ENCODE measurements at places on chromosomes 6 and 20. TPM values are rescaled to one million over a fixed set of nuclear protein-coding genes. Genes with fewer than 3 reads are reported as not detected.
A peak's percentile ranks its signal among the peaks of the same experiment; 100 is the strongest.

Gene TOX2
- 0.68 TPM for total RNA-seq

- H3K27me3 ChIP-seq, result no peaks in the 10 kb centered on the region
- peaks cover 73% of the 10 kb centered on the region for H3K4me1 ChIP-seq
- peak overlapping the region; percentile 79 for H3K27ac ChIP-seq
- no peak for DNase-seq
Measured at GRCh38 chr6:41713650-41714291, 21.6 kb downstream of the TFEB start.

- no peak overlapping the region for H3K27ac ChIP-seq
- no peaks in the 10 kb centered on the region for H3K4me1 ChIP-seq
- H3K4me3 ChIP-seq, result no peak overlapping the region
- DNase-seq, result no peak
Measured at GRCh38 chr6:140581601-140582000, 1207.2 kb upstream of the CITED2 start.

DNA sequence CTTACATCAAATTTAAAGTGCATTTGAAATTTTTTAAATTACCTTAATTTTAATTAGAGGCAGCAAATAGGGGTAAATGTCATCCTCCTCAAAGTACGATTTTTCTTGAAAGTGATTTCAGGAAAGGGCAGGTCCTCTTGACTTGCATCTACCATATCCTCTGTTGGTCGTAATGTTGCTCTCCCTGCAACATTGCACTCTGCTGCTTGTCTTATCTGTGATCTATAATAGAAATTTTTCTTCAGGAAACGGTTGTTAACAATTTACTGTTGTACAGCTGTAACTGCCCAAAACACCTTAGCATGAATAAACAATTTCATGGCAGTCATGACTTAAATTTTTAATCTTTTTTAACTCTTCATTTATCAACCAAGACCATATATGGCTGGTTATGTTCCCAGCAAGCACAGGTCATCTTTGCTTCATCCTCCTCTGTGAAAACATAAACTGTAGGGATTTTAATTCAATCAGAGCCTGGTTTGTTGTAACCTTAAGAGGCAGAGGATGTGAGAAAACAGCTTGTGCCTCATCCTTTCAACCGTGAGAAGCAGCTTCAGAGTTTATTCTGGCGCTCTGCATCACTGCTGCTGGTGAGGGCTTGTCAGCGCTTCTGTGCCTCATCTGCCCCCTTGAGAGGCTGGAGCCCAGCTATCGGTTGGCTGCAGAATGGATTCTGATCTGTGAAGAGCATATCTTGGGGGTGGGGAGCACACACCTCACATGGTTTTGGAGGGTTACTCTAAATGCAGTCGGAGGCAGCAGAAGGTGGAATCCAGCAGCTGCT lies 56.0 kb downstream of the CTNNBL1 start:
- no peak overlapping the region for H3K4me3 ChIP-seq
- no peaks in the 10 kb centered on the region for H3K4me1 ChIP-seq
- H3K27ac ChIP-seq, result no peak overlapping the region
- peaks cover 45% of the 10 kb centered on the region for H3K36me3 ChIP-seq
- no peak for DNase-seq
- no peaks in the 10 kb centered on the region for H3K27me3 ChIP-seq

DNA sequence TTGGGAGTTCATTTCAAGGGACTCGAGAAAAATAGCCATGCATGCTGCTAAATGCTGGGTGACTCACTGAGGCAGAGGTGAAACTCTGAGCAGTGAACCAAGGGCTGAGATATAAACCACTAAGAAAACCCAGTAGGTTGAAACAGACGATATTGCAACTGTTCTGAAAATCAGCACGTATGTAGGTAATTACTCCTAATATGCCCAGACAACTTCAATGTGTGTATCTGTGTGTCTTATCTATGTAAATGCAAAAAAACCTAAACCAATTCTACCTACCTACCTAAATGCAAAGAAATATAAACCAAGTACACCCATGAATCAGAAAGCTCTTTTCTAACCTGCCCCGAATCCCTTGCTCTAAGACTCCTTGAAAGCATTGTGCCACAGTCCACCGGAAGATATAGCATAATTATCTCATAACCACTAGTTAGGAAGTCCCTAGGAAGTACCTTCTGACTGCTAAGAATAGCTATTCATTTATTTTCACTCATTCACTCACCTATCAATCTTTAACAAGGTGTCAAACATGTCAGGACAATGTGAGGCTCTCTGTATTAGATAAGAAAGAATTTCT lies 458.7 kb upstream of the RUNX2 start:
- no peaks in the 10 kb centered on the region for H3K27me3 ChIP-seq
- no peaks in the 10 kb centered on the region for H3K4me1 ChIP-seq
- no peaks in the 10 kb centered on the region for H3K36me3 ChIP-seq
- H3K4me3 ChIP-seq, result no peak overlapping the region
- DNase-seq, result no peak

- H3K4me3 ChIP-seq, result peak within 1 kb of the TSS; percentile 70
- H3K27me3 ChIP-seq, result no peaks in the 10 kb centered on the region
- H3K36me3 ChIP-seq, result peaks cover 16% of the 10 kb centered on the region
- peak; percentile 85 for DNase-seq
- H3K4me1 ChIP-seq, result peaks cover 19% of the 10 kb centered on the region
- peak within 1 kb of the TSS; percentile 92 for H3K27ac ChIP-seq
Measured at GRCh38 chr6:4134841-4135664, at the start of gene ECI2. Gene ECI2, minus strand, starts transcription at chr6:4135575. Its CDS starts 15 bp downstream, at chr6:4135560.
